Hematopoietic multipotent progenitor cell (in vitro differentiated cells): ENCODE measurements at places on chromosomes 3 and 15.

GRCh38 chr3:106338582-106339214 lies 469.9 kb upstream of the CBLB start:
- DNase-seq, result no peak

GRCh38 chr3:48301800-48302166 lies 31.7 kb downstream of the SPINK8 start:
- DNase-seq, result no peak

DNA sequence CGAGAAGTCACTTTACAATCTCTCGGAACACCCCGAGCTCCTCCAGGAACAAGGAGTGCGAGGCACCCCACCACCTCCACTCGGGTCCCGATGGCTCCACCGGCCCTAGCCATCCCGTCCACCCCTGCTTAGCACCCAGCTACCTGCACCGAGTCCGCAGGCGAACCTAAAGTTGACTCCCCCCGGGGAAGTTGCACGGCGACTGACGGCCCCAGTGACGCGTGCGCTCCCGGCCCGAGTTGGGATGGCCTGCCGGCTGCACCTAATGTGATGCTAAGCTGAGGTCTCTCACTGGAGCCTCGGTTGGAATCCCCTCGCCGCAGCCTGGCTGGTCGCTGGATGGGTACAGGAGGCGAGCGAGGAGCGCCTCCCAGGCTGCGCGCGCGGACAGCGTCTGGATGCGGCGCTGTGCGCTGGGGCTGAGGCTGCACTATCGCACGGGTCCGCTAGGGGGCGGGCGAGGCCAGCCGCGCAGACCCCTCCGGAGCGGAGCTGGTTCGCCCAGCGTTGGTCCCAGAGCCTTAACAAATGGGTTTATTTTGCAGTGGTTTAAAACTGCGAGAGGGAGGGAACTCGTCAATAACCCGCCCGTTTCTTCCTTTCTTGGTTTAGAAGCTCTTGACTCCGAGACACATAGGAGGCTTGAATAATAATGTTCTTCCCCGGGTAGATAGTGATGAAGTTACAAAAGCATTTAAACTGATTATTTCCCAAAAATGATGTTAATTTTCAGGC lies at the start of gene OXTR:
Gene OXTR (minus strand): TSS at position 526 of the 735 bp plus-strand sequence. CDS start 1,426 bp downstream, outside the sequence.
- no peak for DNase-seq

DNA sequence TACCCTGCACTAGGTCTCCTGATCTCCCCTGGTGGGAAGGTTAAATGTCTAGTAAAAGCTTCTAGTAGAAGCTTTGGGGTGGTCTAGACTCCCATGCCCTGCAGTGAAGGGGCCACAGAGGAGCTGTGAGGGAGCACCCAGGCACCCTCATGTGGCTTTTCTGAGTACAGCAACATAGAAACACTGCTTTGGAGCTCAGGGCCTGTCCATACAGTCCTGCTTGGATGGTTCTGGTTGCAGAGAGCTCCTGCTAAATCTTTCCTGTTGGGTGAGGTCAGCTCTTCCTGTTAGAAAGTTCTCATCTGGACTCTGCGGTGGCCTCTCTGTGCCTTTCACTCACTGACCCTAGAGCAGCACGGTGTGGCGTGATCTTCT lies 47.8 kb downstream of the GPD1L start:
- no peak for DNase-seq

- no peak for DNase-seq
These were observed 17.7 kb upstream of the SHISA5 start for GRCh38 chr3:48521635-48522034.

GRCh38 chr3:102348904-102349303 lies 85.9 kb upstream of the ZPLD1 start:
- no peak for DNase-seq

- DNase-seq, result no peak
These were observed 28.6 kb upstream of the UTS2B start for GRCh38 chr3:191358929-191359328.

DNA sequence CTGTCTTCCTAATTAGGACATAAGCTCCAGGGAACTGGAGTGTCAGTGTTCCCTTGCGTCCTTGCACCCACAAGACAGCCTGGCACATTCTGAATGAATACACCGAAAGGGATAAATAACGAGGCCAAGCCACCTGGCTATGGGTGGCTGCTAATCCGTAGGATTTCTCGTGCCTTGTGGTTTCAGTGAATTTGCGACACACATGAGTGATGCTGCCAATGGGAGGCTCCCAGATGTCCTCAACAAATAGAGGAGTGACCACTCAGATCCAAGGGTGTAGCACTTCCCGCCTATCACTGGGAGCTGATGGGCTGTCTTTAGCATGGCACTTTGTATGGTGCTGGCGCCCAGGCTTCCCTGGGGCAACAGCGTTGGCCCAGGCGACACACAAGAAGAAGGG lies 43.4 kb downstream of the APBA2 start:
- DNase-seq, result no peak

- DNase-seq, result no peak
These were observed 54.5 kb upstream of the ARL14 start for GRCh38 chr3:160622263-160623045.

DNA sequence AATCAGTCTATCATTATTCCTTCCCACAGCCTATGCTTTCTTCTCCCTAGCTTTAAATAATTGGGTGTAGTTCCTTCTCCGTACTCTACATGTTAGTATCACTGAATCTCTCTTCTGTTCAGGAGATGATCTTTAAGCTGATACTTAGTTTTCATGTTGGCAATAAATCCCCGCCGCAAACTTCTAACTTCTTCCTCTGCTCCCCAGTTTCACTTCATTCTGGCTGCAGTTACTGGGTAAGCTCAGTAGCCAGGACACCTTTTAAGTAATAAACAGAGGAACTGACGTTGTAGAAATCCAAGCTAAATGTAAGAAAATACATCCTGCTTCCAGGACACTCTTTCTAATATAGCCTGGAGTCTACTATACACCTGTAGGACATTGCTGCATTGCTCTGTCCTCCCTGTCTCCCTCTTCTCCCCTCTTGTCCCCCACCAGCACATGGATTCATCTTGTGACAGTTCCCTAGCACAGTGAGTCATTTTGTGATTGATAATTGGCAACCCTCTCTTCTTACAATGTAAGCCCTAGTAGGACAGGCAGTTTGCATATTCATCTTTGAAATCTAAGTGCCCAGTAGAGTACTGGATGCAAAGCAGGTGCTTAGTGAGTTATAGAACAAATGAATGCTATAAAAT lies 598.2 kb downstream of the UNC13C start:
- DNase-seq, result no peak

- DNase-seq, result no peak
These were observed 247.3 kb upstream of the NSMCE3 start for GRCh38 chr15:29516929-29517328.

DNA sequence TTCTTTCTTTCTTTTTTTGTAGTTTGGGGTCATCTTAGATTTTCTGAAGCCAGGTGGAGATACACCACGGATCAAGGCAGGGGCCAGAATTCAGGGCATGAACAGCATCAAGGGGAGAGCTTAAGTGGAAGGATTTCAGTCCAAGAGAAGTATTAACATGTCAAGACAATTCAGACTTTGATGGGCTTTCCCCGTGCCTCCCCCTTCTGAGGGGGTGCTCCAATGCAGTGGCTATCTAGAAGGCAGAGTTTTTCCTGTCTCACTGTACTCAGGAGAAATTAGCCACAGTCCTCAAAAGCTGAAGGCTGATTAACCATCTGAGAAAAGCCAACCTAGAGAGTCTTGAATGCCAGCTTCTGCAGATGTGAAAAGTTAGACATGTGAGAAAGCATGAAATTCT lies 127.3 kb downstream of the TGFBR2 start:
- no peak for DNase-seq

GRCh38 chr15:63381301-63382204 lies at the start of gene CA12:
TSS of gene CA12 (minus strand) at chr15:63381846. CDS start at chr15:63381720, 126 bp downstream.
- peak; percentile 26 for DNase-seq

- no peak for DNase-seq
These were observed 31.5 kb upstream of the XXYLT1 start for GRCh38 chr3:195302431-195302830.

DNA sequence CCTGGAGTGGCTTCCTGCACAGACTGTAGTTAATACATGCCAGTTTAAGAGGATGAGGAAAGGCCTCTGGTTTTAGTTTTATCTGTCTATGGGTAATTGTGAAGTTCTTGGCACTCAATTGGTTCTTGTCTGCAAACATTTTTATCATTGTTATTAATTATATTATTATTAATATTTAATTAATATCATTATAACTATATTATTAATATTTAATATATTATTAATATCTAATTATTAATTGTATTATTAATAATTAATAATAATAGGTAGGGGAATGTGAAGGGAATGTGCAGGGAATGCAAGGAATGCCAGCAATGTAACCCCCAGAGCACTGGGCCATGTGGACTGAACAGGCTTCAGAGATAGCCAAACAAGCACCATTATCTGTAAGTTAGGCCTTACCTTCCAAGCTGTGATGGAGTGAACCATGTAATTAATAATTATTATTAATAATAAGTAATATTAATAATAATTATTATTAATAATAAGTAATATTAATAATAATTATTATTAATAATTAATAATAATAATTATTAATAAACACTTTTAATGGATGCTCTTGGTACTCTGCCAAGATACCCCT lies 79.8 kb upstream of the NMNAT3 start:
- DNase-seq, result no peak

- peak; percentile 49 for DNase-seq
These were observed 153.6 kb downstream of the AKAP13 start for GRCh38 chr15:85534031-85534430.

DNA sequence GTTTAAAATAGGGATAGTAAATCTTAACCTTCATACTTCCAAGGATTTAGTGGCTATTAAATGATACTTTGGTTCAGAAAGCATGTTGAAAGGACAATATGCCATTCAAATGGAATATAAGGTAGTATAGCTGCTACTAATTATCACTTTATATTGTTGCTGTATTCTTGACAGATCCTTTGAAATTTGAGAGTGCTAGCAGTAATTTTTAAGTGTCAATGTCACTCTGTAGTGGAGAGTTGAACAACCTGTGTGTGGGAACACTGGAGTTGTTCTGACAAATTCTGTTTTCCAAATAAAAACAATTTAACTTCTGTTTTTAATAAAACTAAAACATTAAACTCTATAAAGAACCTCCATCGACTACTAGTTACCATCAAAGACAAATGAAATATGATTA lies 565.7 kb downstream of the FGF12 start:
- DNase-seq, result no peak

GRCh38 chr3:110738531-110738930 lies 333.1 kb upstream of the NECTIN3 start:
- DNase-seq, result no peak

GRCh38 chr3:48594417-48595049 lies 596 bp downstream of the COL7A1 start:
- no peak for DNase-seq
